ENCODE measurements at places on chromosomes 6 and 20.

GRCh38 chr6:137579612-137580011, 85.4 kb upstream of the OLIG3 start:
- no peak for DNase-seq

GRCh38 chr6:25088513-25088912, 152.8 kb upstream of the RIPOR2 start:
- no peak for DNase-seq

DNA sequence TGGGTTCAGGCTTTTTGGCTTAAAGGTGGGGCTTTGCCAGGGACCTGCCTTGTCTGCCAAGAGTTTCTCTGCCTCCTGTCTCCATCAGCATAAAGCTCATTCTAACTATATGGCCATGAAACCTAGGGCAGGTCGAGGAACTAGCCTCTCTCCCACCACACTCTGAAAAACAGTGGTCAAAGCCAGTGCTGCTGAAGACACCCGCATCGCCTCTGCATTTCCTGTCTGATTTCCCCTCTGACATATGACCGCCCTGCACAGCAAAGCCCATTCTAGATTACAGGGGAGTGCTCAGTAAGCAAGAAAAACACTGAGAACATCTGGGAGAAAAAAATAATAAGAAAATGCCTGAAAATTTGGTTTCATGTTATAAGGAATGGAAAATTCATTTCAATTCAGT, 573.6 kb downstream of the PRKN start:
- no peak for DNase-seq

- DNase-seq, result no peak
These were observed 34.7 kb upstream of the TBXT start for GRCh38 chr6:166202321-166202733.

- no peak for DNase-seq
These were observed 77.6 kb upstream of the PTPRK start for GRCh38 chr6:128597956-128598355.

DNA sequence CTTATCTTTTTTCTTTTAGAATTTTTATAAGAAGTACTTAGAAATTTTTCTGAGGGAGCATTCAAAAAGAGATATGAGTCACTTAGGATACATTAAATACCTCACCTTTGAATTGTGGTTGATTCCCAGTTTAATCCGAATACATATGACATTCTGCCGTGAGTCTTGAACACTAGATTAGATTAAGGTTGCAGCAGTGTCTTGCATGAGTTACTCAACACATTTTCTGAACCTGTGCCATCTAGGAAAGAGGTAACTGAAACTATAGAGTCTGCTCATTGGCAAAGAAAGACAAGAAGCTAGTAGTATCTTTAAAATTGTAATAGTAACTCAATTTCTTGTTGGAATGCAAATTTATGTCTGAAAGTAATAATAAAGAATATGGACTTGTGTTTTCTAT, 14.9 kb downstream of the PEX3 start:
- DNase-seq, result no peak

- DNase-seq, result no peak
These were observed 41.3 kb downstream of the EDN1 start for GRCh38 chr6:12331474-12331873.

DNA sequence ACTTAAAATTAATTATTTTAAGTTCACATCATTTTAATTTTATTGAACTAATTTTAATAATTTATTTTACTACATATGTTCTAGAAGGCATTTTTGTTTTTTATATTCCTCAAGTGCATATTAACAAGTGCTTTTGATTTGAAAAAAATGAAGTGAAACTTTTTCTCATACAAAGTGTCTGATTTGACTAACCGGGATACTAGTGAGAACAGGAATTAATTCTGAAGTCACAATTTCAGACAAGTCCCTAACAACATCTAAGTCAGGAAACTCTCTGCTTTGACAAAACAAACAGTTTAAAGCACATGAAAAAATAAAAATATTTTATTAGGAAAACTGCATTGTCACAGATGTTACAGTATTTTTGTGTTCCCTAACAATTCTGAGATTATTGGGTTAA, 1166.3 kb upstream of the CITED2 start:
- DNase-seq, result no peak

DNA sequence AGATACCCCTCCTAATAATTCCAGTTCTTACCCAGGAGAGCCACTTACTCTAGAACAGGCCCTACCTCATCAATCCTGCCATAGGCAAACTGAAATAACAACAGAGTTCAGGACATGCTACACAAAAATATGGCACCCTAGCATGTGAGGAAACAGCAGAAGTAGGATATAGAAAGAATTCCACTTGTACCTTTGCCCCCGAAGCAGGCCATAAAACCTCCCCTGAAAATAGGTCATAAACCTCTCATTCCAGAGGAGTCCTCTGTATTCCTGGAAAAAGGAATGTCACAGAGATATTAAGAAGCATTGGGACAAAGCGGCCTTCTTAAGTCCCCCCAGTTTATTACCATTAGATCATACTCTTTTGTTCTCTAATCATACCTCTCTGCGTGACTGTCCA, 504.3 kb upstream of the MARCKS start:
- no peak for DNase-seq

DNA sequence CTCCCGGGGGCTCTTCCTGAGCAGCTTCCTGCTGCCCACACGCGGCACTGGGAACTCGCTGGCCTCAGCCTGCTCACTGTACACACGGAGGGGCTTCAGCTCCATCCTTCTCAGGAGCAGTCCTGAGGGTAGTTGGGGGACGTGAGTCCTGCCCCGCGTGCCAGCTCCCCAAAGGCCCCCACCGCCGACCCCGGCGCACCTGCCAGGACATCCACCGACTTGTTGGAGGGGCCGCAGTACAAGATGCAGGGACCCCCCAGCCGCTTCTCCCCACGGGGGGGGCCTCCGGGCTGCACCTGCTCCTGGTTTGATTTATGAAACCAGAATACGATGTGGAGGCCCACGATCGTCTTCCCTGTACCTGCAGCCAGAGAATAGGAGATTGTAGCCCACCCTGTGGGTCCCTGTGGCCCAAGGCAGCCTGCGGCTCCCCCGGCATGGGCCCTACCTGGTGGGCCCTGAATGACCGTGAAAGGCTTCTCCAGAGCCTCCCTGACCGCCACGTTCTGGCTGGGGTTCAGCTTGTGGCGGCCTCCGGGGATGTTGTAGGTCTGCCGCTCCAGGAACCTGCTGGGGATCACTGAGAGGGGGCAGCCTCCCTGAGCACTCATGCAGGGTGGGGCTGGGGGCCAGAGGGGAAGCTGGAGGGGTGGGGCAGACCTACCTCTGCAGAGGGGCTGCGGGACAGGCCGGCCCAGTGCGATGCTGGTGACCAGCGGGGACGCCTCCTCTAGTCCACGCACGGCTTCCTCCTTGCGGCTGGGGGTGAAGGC, 7.9 kb downstream of the FNDC11 start:
- no peak for DNase-seq

DNA sequence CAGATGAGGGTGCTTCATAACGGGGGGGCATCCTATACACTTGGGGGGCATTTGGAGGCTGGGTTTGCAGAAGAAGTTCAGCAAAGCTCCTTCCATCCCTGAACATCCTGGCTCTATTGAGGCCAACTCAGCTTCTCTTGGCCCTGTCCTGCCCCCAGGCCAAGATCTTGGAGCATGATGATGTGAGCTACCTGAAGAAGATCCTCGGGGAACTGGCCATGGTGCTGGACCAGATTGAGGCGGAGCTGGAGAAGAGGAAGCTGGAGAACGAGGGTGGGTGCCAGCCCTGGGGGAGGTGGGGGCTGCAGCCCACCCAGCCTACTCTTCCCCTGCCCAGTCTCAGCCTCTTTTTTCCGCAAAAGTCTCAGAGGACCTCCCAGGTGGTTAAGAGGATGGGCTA, 17.2 kb downstream of the GDAP1L1 start:
- no peak for DNase-seq

DNA sequence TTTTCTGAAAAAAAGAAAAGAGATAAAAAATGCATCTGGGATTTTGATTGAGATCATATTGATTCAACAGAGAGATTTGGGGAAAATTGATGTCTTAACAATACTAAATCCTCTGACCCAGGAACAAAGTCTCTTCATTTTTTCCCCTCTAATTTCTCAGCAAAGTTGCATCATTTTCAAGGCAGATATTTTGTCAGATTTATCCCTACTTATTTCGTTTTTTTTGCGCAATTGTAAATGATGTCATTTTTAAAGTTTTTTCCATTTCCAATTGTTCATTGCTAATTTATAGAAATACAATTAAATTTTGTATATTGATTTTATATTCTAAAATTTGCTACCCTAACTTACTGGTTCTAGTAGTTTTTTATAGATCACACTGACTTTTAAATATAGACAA, 97.7 kb upstream of the TMEM170B start:
- DNase-seq, result no peak

DNA sequence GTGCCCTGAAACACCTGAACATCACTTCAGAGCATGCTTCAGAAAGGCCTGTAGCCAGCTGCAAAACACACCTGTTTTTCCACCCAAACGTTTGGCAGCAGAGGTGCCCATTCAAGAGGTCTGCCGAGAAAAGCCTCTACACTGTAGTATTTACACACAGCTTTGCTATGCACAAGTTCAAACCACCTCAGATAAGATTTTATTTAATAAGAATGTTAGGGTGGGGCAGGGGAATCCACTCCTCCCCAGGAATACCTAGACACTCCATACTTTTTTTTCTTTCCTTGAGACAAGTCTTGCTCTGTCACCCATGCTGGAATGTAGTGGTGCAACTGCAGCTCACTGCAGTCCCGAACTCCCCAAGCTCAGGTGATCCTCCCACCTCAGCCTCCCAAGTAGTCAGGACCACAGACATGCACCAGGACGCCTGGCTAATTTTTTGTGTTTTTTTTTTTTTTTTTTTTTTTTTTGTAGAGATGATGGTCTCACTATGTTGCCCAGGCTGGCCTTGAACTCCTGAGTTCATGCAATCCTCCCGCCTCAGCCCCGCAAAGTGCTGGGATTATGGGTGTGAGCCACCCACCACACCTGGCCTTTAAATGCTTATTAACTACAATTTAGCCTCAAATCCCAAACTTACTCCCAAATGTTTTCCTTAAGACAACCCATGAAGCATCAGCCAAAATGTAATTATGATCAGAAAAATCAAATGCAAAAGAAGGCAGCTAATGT, 9.7 kb downstream of the MRPL14 start:
- DNase-seq, result no peak

GRCh38 chr6:146856296-146856695, 257.5 kb downstream of the ADGB start:
- peak; percentile 58 for DNase-seq

- no peak for DNase-seq
These were observed 38.3 kb upstream of the ATXN1 start for GRCh38 chr6:16799279-16800193.

- DNase-seq, result no peak
These were observed 14.3 kb downstream of the CRNKL1 start for GRCh38 chr20:20037960-20038359.

GRCh38 chr6:104312851-104313250, 546.9 kb downstream of the HACE1 start:
- no peak for DNase-seq

- no peak for DNase-seq
These were observed 140.7 kb upstream of the STXBP5 start for GRCh38 chr6:147063469-147064031.

GRCh38 chr20:33279261-33279910, 3.6 kb upstream of the BPIFB1 start:
- DNase-seq, result no peak

GRCh38 chr6:133542056-133542821, 301.1 kb downstream of the EYA4 start:
- DNase-seq, result no peak

GRCh38 chr20:35854713-35855348, 83.0 kb downstream of the PHF20 start:
- DNase-seq, result no peak

Measured in activated T-cell treated with anti-CD3 and anti-CD28 coated beads, Interleukin-2, amount 50 U/mL, for 48 hours (primary cell).